ENCODE measurements at places on chromosomes 11 and 22. TPM values are rescaled to one million over a fixed set of nuclear protein-coding genes. Genes with fewer than 3 reads are reported as not detected.

The ZMAT5 gene
- 11.9 TPM for total RNA-seq

The RFPL3 gene
- not detected for total RNA-seq

The ZNF214 gene
- 17.8 TPM for total RNA-seq

The CBLIF gene
- not detected for total RNA-seq

The P4HA3 gene
- total RNA-seq, result not detected

The TCN2 gene
- total RNA-seq, result 16.0 TPM

The MRTFA gene
- total RNA-seq, result 60.1 TPM

The TENM4 gene
- 192 TPM for total RNA-seq

The BRMS1 gene
- 13.8 TPM for total RNA-seq

The SLC22A8 gene
- not detected for total RNA-seq

The LRRN4CL gene
- total RNA-seq, result 0.31 TPM

The CTTN gene
- 187 TPM for total RNA-seq

The TIMP3 gene
- 9.4 TPM for total RNA-seq

The GAS2 gene
- total RNA-seq, result 12.5 TPM

The KCNE3 gene
- total RNA-seq, result 0.94 TPM

The PIH1D2 gene
- total RNA-seq, result 2.2 TPM

The POTEH gene
- total RNA-seq, result not detected

The CLDN5 gene
- total RNA-seq, result 67.0 TPM

The SLC6A5 gene
- not detected for total RNA-seq

The ANO9 gene
- total RNA-seq, result not detected
